Mammary microvascular endothelial cell (primary cell): ENCODE measurements at places on chromosomes 16 and 17. TPM values are rescaled to one million over a fixed set of nuclear protein-coding genes. Genes with fewer than 3 reads are reported as not detected.

SAMD14 gene
- 3.5 and 5.7 TPM in 2 replicates for total RNA-seq

PABPN1L gene
- total RNA-seq: not detected in 2 replicates

KRT31 gene
- total RNA-seq: not detected in 2 replicates

BAHCC1 gene
- total RNA-seq: 15.3 and 23.0 TPM in 2 replicates

TBC1D3H gene
- not detected in 2 replicates for total RNA-seq

KRT27 gene
- not detected in 2 replicates for total RNA-seq

UMOD gene
- not detected in 2 replicates for total RNA-seq

SLFN12L gene
- under 0.01 TPM in 1 of 2 replicates, not detected in the other for total RNA-seq

CDH5 gene
- total RNA-seq: 715 and 798 TPM in 2 replicates
